ENCODE measurements at places on chromosomes 5 and 9.
A peak's percentile ranks its signal among the peaks of the same experiment; 100 is the strongest.

- peak; percentile 89 for DNase-seq
These were observed 885 bp downstream of the MPDZ start for GRCh38 chr9:13278368-13279246.

DNA sequence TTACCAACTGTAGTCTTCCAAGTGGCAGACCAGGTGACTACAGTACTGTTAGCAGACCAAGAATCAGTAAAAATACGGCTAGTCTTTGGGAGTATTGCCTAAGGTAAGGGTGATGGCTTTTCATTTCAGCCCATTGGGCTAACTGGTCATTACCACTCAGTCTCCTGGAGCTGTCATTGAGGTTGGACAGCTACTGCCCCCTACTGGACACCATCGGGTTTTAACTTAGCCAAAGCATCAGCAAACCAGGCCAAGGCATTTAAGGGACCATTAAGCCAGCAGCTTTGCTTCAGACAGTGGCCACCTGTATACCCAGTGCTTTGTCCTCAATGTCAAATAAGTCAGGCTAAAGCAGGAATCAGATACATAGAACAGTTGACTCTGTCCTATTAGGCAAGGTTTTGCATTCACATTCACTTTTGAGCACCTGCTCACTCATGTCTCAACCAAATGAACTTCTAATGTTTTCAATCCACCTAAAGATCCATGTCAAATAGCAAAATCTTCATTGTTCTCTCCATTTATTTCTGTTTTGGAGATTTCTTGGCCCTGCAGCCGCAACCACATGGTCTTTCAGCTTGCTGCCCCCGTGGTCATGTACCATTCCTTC, 117.2 kb downstream of the INVS start:
- peak; percentile 68 for DNase-seq

DNA sequence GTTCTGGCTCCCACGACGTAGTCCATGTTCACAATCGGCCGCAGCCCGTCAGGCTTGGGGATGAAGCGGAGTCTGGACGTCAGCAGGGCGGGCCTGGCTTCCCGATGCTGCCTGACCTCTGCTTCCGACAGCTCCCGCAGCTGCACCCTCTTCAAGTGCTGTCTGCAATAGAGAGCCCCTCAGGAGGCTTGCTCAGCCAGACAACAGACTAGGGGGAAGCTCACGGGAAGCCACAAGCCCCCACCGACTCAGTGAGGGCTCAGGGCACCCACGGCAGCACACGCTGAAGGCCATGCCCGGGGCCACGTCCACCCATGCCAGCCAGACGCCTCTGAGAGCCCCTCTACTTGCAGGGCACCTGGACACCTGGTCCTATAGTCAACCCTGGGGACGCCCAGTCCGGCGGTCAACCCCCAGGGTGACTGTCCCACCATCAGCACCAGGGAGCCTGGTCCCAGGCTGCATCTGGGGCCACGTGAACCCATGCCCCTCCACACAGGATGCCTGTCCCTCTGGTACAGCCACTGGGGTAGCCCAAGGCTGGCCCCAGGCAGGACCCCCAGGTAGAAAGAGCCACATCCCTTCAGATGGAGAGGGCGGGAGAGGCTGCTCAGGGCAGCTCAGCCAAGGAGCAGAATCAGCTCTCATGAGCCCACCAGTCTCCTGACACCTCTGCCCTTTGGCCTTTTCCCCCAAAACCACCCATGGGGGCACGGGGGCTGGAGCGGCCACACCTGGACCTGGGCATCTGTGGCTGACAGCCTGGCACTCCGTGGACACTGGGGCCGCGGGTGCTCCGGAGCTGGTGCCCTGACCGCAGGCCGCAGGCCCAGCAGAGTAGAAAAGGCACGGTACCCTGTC, 14.5 kb downstream of the TERT start:
- no peak for DNase-seq

GRCh38 chr9:137745541-137745991, 126.8 kb downstream of the EHMT1 start:
- DNase-seq: peak; percentile 27

DNA sequence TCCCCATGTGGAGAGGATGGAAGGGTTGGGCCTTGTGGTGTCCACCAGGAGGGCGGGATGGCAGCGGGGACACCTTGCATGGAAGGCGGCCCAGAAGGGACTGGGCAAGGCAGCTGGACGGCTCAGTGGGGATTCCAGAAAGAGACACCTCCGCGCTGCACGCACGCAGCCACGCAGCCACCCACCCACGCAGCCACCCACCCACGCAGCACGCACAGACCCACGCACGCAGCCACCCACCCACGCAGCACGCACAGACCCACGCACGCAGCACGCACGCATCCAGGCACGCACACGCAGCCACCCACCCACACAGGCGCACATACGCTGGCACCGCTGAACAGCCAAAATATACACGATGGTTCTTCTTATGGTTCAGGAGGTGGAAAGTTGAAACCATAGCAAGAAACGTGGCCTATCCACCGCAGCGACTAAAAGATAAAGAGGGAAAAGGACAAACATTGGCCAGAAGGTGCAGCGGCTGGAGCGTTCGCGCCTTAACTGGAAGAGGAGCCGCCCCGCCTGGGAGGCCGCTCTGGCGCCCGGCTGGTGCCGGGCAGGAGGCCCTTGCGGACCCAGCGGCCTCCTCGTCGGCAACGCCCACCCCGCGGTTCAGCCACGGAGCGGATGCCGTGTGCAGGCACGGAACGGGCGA, 22.2 kb upstream of the EXOC3 start:
- no peak for DNase-seq

DNA sequence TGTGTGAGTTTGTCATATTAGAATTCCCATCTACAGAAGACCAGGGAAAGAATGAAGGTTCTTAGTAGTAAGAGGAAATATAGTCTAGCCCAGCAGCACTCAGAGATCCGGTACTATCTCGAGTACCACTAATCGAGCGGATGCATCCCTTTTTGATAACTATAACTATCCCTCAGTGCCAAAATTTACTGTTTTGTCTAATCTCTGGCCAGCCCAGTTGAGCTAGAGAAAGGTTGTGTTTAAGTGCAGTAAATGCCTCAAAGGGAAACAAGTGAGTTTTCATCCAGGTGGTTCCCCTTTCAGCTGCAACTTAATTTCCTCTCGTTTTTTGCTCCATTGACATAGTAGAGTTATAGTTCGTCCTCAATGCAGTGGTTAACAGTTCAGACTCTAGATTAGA, 146.7 kb downstream of the GPBP1 start:
- no peak for DNase-seq

GRCh38 chr5:14270209-14270702, 127.1 kb downstream of the TRIO start:
- peak; percentile 80 for DNase-seq

- DNase-seq: no peak
These were observed 87.9 kb upstream of the POU5F2 start for GRCh38 chr5:93829346-93829745.

DNA sequence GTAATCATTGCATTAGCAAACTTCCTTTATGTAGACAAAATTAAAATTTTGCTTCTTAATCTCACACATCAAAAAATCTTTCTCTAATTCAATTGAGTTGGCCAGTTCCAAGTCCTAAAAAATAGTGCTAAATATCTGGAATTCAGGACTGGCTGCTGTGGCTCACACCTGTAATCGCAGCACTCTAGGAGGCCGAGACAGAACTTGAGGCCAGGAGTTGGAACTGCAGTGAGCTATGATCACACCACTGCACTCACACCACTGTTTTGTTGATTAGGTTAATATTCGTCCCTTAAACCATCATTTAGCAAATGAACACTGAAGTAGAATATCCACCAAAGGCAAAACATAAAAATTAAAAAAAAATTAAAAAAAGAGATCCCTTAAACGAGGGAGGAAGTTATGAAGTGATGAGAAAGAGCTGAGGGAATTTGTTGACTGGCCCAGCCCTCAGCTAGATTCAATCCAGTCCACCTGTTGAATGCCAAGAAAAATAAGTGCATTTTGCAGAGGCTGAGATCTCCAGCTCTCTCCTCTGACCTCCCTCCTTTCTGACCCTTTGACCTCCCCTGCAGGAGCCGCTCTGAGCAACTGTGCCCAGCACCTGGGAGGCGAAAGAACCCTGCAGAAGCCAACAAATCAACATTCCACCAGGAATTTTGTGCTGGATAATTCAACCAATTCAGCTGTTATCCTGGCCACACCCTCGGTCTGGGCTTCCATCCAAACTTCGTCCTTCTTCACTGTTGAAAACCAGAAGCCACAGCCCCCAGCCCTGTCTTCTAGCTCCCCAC, 96.8 kb downstream of the OR2K2 start:
- DNase-seq: peak; percentile 4

GRCh38 chr9:71446106-71446472, 322.2 kb downstream of the CEMIP2 start:
- DNase-seq: no peak

- no peak for DNase-seq
These were observed 305.5 kb upstream of the SEMA6A start for GRCh38 chr5:116880150-116880549.

DNA sequence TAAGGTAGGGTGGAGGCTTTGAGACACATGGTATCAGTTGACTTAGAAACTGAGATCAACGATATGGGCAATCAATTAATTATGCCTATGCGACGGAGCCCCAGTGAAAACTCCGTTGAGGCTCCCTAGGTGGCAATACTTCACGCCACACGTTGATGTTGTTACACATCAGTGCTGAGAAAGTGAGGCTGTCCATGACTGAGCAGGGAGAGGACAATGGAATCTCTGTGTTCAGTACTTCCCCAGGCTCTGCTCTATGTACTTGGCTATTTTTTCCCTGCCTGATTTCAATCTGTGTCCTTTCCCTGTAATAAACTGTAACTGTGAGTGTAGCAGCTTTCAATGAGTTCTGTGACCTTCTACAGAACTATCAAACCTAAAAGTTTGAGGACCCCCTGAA, 211.7 kb downstream of the SNCAIP start:
- no peak for DNase-seq

DNA sequence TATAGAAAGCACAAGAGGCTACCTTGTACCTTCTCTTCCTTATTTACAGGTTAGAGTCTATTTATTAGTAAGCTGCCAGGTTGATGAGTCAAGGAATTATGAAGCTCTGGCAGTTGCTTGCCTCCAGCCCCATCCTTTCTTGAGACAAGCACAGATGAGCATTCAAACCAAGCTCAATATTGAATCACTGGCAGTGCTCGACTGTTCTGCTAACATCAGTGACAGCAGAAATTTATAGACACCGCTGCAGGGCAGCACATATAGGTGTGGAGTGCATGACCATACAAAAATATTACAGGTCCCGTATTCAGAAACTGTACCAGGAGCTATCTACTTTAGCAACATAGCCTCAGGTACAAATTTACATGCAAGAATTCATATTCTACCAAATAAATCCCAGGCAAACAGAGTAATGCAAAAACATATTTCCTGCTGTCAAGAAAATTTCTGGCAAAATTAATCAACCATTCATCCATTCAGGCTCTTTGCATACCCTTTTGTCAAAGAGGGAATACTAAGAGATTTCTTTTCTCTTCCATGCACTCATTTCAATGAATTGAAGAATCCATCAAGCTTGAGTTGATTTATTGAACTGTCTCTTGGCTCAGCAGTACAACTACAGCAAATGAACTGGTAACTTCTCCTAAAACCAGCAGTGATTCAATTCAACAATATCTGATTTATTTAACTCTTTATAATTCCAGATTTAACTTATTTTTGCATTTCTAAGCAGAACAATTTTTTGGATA, 26.9 kb upstream of the PCA3 start:
- DNase-seq: no peak

DNA sequence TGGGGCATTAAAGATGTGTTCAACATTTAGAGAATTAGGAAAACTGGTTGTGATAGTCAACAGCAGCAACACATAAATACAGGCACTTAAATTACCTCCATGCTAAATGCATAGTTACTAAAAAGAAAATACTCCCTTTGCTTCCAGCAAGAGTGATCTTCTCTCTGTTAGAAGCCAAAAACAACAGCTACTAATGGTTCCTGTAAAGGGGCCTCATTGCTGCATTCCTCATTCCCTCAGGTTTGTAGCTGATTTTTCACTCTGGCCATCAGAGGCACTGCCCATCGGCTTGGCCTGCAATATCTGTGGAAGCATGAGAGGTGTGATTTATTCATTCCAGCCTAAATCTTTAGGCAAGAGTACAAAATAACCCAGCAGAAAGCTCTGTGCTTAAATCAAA, 466.0 kb upstream of the ADAMTS16 start:
- DNase-seq: no peak

DNA sequence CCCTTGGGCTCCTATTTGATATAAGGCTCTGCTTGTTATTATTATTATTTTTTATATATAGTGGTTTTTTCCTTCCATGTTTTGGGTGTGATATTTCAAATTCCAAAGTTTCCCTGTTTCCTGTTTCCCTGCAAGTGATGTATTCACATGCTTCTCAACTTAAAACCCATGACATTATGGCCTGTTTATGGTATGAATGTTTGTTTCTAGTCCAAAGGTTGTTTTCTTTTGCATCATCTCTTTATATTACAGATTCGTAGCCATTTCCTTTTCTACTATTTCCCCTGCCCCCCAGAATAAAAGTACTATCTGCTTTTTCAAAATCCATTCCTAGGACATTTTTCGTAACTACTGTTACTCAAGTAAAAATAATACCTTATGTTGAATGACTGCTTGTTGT, 7.5 kb downstream of the SEMA6A start:
- DNase-seq: no peak

- no peak for DNase-seq
These were observed 25.6 kb downstream of the POLR1E start for GRCh38 chr9:37511016-37512010.

- peak; percentile 2 for DNase-seq
These were observed 223.4 kb downstream of the PARP8 start for GRCh38 chr5:50889790-50890189.

GRCh38 chr5:170716396-170716795, 67.1 kb upstream of the GABRP start:
- no peak for DNase-seq

- DNase-seq: peak; percentile 82
These were observed 295.5 kb upstream of the SMC2 start for GRCh38 chr9:103798620-103799019.

- DNase-seq: no peak
These were observed 4.5 kb downstream of the TYRP1 start for GRCh38 chr9:12697719-12698118.

DNA sequence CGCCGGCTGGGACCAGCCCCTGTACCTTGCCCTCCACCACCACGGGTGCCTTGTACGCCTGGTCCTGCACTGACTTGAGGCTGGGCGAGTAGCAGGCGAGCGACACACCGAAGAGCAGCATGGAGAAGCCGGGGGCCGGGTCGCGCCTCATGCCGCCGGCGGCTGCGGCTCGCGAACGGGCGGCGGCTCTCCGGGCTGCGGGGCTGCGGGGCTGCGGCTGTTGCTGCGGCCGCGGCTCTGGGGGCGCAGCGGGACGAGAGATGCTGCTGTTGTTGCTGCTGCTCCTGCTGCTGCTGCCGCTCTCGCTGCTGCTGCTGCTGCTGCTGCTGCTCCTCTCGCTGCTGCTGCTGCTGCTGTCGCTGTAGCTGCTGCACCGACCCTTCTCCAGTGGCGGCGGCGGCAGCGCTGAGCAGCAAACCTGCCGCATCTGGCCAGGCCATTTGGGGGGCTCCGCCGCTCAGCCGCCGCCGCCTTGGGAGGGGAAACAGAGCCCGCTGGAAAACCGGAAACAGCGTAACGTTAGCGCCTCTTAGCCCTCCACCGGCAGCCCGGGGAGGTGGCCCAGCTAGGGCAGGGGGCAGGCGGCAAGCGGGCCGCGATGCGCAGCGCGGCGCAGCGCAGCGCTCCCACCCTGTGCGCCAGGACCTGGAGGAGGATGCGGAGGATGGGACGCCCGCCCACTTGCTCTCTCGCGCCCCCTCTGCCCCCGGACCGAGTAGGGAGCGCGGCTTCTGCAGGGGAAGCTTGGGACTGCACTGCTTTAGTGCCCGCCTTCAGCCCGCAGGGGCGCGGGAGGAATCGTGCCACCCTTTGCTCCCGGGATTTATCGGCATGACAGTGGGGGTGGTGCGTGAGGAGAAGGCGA, at the start of gene NRG2:
Gene NRG2 (minus strand): TSS at position 657 of the 865 bp plus-strand sequence.
- DNase-seq: peak; percentile 53

- DNase-seq: no peak
These were observed 631.9 kb downstream of the SLCO4C1 start for GRCh38 chr5:101664071-101664791.
